ENCODE measurements at places on chromosomes 4 and X.
A peak's percentile ranks its signal among the peaks of the same experiment; 100 is the strongest.

- DNase-seq: no peak
Observed at GRCh38 chrX:77930581-77930980, 20.1 kb downstream of the ATP7A start.

GRCh38 chr4:78068481-78068880, 11.4 kb downstream of the FRAS1 start:
- DNase-seq: no peak

DNA sequence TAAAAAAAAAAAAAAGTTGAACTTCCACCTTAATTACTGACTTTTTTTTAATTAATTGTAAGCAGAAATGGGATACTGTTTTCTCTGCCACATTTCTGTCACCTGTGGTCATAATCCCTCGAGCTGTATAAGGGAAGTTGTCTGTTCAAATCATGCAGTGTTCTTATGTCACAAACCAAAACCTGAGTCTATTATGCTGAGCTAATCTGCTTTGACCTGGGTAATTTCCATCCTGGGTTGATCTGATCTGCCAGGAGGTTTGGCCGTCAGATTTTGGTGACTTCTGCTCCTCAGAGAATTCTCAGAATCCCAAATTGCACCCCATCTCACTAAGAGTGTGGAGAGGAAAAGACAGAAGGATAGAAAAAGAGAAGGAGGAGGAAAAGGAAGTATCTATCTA, 683.1 kb downstream of the KCTD8 start:
- DNase-seq: no peak

DNA sequence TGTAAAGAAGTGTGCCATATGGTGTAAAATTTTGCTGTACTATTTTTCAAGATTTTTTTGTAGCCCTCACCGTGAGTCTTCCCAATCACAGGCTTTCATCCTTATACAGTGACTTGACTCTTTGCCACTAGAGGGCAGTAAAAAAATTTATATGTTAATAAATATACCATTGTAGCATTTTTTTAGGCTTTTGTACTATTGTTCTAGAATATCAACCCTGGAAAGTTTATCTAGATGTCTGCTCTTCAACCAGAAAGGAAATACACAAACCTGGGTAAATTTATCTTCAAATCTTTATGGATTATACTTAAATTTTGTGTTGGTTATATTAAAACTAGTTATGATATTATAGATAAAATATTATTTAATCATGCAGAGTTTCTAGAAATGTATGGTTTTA, 235.3 kb downstream of the TENM3 start:
- peak; percentile 76 for DNase-seq

DNA sequence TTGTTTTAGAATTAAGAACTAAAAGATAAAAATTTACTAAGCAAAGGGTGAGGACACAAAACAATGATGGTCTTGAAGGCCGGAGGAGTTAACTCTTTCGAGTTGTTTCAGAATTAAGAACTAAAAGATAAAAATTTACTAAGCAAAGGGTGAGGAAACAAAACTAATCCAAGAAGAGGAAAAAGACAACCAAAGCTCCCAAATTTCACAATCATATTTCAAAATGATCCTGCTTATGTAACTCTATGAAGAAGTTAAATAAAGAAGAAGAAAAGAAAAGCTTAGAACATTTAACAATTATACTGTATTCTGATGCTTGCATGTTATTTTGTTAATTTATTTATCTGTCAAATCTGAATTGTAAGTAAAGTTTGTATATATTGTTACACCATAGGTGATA, 154.8 kb upstream of the SLIT2 start:
- DNase-seq: no peak

GRCh38 chr4:25320773-25321172, 8.2 kb downstream of the ZCCHC4 start:
- DNase-seq: no peak

GRCh38 chr4:793941-794621, 31.8 kb downstream of the CPLX1 start:
- no peak for DNase-seq

- DNase-seq: no peak
Observed at GRCh38 chr4:5143306-5143861, 92.1 kb downstream of the STK32B start.

- no peak for DNase-seq
Observed at GRCh38 chr4:4574792-4575191, 32.9 kb upstream of the STX18 start.

DNA sequence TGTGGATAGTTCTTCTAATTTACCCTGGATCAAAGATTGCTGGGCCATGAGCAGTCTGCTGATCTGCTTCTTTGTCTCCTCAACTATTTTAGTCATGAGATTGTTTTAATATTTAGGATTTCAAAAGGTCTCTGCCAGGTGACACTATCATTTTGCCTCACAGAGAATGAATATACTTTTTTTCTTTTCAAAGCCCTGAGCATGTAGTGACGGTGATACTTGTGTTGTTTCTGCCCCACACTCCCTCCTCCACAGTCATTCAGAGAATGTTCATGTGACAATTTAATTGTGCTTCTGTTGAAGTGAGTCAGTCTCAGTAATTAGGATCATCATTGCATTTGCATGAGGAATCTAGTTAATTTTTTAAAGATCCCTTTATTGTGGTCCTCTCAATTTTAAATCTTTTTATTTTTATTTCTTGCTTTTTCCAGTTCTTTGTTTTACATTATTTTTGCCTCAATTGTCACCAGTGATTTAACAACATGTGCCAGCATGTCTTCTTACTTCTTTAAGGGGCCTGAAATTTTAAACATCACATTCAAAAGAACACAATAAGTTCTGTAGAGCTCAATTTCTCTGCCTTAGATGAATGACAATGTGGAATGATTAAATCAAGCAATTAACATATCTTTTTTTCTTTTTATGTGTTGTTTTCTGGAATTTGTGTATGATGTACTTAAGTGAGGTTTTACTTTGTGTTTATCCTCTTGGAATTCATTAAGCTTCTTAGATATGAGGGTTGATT, 12.3 kb downstream of the MMRN1 start:
- DNase-seq: no peak

DNA sequence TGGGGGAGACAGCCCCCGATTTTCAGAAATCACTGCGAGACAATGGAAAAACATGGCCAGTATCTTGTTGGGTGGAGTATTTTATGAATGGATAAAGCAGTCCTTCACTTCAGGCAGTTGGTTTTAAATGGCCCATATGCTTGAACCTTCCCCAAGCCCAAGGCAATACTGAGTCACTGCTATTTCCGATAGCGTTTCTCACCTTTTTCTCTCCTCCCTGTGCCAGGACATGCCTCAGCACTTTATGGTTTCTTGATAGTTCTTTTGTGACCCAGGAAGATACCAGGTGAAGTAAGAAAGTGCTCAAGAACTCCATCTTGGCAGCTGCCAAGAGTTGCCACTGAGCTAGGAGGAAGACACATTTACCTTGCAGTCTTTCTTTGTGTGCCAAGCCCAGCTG, 26.8 kb upstream of the ESX1 start:
- no peak for DNase-seq

- no peak for DNase-seq
Observed at GRCh38 chr4:72489267-72489666, 79.8 kb downstream of the ADAMTS3 start.

GRCh38 chrX:12802741-12803140, 11.5 kb downstream of the PRPS2 start:
- DNase-seq: no peak

DNA sequence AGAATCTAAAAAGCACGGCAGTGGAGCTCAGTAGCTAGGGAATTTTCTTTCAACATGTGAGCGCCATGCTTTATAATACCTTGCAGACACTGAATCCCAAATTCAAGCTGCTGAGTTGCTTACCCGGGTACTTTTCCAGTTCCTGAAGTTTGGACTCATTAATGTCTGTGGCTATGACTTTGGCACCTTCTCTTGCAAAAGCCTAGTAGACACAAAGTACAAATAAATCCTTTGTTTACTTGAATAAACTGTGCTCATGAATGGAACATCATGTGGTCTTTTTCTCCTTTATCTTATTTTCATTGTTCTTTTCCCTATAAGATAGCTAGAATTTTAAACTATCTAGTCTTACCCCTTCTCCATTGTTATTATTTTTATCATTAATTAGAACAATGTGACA, 4.6 kb downstream of the BDH2 start:
- DNase-seq: no peak

GRCh38 chrX:24260842-24261550, 52.9 kb downstream of the SUPT20HL2 start:
- DNase-seq: no peak

DNA sequence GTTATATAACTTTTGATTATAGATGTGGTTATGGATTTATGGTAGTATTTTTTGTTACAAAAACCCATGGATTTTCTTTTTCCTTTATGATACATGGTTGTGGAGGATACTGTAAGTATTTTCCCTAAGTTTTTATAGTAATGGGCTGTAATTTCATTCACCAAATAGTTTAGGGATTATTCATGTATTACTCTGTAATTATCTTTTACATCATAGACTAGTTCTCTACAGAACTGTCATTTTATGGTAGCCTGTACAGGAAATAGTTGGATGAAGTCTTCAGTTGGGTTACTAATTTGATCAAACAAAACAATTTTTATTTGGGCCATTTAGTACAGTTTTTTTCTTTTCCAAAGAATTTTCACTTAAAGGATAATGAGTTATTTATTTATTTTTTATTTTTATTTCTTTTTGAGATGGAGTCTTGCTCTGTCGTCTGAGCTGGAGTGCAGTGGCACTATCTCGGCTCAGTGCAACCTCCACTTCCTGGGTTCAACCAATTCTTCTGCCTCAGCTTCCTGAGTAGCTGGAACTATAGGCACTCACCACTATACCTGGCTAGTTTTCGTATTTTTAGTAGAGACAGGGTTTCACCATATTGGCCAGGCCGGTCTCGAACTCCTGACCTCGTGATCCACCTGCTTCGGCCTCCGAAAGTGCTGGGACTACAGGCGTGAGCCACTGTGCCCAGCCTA, 42.1 kb downstream of the RBPJ start:
- no peak for DNase-seq

- no peak for DNase-seq
Observed at GRCh38 chr4:10085386-10085785, 31.2 kb downstream of the WDR1 start.

DNA sequence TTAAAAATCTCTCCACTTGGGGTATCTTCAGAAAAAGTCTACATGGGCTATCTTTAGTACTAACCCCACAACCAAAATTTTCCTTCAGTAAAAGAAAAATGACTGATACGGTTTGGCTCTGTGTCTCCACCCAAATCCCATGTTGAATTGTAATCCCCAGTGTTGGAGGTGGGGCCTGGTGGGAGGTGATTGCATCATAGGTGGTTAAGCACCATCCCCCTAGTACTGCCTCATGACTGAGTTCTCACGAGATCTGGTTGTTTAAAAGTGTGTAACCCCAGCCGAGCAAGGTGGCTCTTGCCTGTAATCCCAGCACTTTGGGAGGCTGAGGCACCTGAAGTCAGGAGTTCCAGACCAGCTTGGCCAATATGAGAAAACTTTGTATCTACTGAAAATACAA, 66.8 kb downstream of the USP46 start:
- no peak for DNase-seq

- DNase-seq: no peak
Observed at GRCh38 chr4:100391863-100392262, 126.0 kb downstream of the EMCN start.

- no peak for DNase-seq
Observed at GRCh38 chr4:52824603-52825459, 37.3 kb upstream of the RASL11B start.

GRCh38 chr4:51884055-51884454, 41.1 kb downstream of the DCUN1D4 start:
- no peak for DNase-seq

GRCh38 chrX:108224727-108225621, 133.4 kb downstream of the ATG4A start:
- peak; percentile 88 for DNase-seq

DNA sequence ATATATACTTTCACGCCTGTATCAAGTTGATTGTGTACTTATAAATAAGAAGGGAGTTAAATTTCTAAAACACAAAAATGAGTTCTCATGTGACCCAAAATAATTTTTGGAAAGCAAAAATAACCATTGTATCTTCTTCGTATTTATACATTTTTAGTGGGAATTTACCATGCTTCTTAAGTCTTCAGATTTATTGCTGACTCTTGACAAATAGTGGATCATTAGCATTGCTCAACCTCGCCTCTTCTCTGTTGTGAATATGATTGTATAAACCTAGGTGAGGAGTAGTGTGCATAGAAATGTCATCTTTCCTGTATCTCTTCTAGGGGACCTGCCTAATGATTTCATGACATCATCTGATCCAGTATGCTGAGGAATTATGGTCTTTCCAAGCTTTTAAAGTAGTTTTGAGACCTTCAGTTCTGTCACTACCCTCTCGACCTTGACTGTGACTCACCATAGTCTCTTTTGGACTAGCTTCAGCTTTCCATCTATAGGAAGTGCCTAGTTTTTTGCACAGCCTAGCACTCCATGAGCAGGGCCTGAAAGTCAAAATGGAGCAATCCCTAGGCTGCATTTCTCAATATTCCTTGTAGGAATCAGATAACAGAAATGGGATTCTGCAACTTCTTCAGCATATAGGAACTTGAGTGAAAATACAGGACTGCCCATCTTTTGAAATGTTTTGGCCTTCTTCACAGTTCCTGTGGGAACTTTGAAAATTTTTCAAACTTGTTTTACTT, 157.6 kb downstream of the ARX start:
- DNase-seq: no peak

All from NCI-H1092 treated with DMSO at 0.1 percent for 48 hours (cell line).